ENCODE measurements at places on chromosomes 4 and X.

DNA sequence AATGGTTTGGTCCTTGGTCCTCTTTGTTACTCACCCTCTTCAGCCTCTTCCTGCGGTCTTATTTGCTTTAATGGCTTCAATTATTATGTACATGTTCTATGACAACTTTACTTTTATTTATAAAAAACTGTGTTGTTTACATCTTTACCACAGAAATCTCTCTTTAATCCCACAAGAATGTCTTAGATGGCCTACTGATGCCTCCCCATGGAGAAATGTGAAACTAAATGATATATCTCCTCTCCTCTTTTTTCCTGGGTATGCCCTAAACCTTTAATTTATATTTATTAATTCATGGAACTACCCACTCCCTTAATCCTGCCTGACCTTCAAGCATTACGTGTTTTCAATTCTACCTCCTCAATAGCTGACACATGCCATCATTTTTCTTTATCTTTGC, 573.2 kb downstream of the CENPC start:
- no peak for DNase-seq

GRCh38 chrX:45667666-45668065, 467.0 kb upstream of the DIPK2B start:
- no peak for DNase-seq

- DNase-seq, result no peak
Observed at GRCh38 chr4:56128213-56128612, 179.5 kb downstream of the CEP135 start.

DNA sequence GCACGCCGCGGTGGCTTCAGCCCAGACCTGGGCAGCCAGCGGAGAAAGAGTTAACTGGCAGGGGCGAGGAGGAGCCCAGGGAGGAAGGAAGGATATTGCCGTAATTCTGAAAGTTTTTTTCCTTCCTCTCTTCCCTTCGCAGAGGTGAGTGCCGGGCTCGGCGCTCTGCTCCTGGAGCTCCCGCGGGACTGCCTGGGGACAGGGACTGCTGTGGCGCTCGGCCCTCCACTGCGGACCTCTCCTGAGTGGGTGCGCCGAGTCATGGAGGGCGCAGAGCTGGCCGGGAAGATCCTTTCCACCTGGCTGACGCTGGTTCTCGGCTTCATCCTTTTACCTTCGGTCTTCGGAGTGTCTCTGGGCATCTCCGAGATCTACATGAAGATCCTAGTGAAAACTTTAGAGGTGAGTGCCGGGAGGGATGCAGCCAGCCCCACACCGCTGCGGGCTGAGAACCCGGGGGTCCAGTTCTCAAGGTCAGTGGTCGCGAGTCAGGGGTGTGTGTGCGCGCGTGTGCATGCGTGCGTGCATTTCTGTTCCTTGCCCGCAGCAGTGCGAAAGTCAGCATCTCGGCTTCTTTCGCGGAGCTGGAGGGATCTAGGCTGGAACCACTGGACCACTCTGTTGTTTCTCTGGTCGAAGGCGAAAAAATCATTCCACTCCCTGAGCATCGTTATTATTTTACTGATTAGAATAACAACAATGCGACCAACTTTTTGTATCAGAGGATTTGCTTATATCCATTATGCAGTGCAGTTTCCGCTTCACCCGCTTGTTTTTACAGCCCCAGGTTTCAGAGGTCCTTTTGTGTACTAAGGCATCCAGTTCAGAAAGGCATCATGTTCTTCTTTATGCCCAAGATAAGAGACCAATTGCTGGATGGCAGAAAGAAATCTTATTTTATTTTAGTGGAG, 709 bp downstream of the GPAT3 start:
- no peak for DNase-seq

DNA sequence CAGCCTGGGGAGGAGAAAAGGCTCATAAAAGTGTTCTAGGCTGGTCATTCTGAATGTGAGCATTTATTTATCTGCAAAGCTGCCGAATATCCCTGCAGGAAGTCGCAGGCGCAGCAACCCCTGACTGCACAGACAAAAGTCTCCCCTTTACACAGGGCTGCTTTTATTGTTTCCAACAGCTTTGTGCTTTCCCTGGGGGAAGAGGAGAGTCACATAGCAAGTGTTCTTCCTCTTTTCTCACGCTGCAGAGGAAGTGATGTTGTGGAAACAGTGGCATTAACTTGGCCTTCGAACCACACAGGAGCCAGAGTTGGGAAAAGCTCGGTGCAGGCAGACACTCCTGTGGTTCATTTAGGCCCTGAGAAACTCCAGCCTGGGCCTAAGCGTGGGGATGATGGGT, 81.5 kb upstream of the BCOR start:
- no peak for DNase-seq

GRCh38 chrX:41386222-41386990, 52.4 kb downstream of the DDX3X start:
- DNase-seq, result no peak

GRCh38 chrX:154541896-154542722, 4.5 kb downstream of the G6PD start:
- DNase-seq, result no peak

DNA sequence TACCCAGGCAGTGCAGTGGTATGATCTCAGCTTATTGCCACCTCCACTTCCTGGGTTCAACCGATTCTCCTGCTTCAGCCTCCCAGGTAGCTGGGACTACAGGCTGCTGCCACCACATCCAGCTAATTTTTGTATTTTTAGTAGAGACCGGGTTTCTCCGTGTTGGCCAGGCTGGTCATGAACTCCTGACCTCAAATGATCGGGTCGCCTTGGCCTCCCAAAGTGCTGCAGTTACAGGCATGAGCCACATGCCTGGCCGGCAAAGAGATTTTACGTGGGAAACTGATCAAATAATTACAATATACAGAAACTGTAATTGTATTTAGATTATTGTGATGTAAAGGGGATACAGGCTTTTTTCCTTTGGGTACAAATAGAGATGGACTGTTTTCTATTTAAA, 33.7 kb downstream of the RBPJ start:
- DNase-seq, result no peak

- no peak for DNase-seq
Observed at GRCh38 chrX:10166731-10167151, 10.0 kb downstream of the CLCN4 start.

GRCh38 chrX:129523079-129523911, at the start of gene SMARCA1:
Gene SMARCA1 (minus strand): TSS chrX:129523490. CDS start chrX:129523370, 120 bp downstream.
- no peak for DNase-seq

DNA sequence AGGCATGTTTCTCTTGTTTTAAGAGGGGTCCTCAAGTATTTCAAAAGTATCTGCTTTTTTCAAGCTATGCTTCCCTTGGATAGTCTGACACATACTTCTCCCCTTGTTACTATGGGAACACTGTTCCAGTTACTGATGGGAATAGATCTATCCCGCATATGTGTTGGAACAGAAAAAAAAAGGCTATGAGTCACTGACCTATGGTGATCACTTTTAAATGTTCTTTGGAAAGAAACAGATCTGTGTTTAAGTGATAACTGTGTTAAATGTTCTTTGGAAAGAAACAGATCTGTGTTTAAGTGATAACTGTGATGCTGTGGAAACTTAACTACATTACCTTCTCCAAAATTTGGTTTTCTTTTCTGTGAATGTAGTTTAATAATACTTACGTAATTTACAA, 303.2 kb downstream of the TEX13C start:
- no peak for DNase-seq

GRCh38 chr4:147769386-147769785, 37.5 kb downstream of the ARHGAP10 start:
- DNase-seq, result no peak

DNA sequence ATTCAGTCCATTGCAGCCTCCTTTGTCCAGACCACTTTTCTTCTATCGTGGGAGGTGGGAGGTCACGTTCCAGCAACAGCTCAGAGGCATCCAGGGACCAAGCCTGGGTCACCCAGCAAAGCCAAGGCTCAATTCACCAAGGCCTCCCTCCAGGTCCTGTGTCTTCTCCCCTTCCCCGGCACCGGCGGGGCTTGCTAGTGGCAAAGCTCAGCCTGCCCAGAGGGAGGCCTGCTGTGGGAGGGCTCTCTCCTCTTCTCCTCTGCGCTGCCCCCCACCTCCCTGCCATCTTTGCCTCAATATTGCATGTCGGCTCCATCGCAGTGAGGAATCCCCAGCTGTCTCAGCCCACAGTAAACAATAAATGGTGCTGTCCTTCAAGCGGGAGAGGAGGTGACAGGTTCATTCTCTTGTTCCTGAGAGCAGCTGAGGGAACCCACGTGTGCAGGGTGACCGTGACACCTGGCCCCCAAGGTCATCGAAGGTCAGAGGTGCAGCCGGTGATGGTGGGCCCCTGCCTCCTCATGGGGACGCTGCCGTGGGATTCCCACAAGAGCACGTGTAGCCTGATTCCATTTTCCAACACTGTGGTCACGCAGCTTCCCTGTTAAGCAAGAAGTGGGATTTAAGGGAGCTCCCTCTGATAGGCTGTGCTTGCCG, 111.5 kb upstream of the PSAPL1 start:
- DNase-seq, result no peak

DNA sequence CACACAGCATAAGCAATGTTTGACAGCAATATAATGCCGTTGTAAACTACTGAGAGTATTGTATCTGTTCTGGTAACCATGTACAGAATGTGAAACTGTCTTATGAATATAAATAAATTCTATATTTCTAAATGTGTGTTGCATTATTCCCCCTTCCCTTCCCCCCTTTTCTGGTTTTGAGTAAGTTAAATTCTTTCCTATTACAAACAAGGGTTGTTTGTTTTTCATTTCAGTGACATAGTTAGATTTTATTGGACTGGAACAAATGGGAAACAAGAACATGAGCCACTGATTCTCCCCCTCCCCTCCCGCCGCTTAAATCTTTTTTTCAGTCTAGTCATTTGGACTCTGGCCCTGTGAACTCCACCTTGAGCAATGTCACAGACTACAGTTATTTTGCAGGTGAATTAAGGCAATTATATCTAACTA, 69.8 kb downstream of the GPAT3 start:
- no peak for DNase-seq

DNA sequence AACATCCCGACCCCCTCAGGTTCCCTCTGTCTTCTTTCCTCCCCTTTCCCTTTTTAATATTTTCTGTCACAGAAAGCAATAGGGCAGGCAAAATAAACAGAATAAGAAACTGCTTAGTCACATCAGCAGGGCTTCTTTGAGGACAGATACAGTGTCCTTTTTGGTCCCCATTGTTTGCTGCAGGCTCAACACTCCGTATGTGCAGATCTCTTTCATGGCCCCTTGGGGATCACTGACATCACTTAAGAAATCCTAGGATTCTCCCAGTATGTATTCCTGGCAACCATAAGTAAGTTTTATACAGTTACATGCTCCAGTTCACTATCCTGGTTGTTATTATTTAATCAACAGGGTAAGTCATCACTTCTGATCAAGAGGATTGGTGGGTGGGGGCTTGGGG, 448.0 kb downstream of the NKX6-1 start:
- DNase-seq, result no peak

- no peak for DNase-seq
Observed at GRCh38 chr4:123418351-123418931, 21.8 kb downstream of the SPRY1 start.

DNA sequence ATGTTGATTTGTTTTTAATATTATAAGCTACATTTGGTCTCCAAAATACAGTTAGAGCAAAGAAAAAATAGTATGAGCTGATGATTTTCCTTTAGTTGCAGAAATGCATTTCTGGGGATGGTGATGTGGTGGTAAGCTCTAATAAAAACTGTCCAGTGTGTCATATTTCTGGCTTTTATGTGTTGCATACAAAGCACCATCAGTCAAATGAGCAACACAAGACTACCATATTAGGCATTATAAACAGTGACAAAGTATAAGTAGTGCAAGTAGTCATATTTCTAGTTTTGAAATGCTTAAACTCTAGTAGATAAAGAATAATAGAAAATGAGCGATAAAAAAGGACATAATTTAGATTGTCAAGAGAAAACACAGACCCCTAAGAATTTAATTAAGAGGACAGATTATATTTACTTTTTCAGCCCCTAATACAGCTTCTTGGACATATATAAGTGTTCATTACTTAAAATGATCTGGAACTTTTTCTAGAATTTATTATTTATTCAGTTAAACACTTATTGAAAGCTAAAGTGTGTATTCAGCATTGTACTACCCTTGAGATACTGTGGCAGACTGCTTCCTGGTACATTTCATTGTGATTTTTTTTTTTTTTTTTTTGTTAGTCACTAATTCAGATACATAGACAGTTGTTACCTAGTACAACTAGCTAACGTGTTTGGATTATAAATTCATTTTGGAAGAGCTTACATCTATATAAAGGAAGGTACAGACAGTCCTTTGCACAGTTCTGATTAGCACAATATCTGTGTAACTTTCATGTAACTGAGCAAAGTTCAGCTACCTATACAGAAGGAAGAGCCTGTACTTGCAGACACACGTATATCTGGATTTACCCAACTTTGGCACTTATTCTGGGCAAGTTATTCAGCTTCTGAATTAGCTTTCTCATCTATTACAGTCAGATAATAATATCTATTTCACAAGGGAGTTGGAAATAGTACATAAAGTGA, 22.3 kb downstream of the RAP1GDS1 start:
- no peak for DNase-seq

DNA sequence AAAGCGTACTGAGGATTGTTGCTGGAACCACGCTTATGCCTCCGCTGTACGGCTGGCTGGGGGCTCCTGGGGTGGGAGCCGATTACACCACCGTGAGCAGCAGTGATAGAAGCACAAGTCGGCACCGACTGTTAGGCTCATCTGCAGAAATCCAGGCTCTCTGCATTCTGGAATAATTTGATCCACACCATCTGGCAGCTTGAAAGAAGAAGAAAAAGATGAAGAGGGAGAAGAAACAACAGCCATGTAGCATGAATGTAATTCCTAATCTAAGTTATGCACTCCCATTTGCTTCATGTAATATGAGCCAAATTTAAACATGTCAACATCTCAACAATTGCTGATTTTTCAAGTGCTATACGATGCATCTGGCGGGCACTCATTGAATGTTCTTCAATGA, 84.6 kb upstream of the DHX15 start:
- no peak for DNase-seq

DNA sequence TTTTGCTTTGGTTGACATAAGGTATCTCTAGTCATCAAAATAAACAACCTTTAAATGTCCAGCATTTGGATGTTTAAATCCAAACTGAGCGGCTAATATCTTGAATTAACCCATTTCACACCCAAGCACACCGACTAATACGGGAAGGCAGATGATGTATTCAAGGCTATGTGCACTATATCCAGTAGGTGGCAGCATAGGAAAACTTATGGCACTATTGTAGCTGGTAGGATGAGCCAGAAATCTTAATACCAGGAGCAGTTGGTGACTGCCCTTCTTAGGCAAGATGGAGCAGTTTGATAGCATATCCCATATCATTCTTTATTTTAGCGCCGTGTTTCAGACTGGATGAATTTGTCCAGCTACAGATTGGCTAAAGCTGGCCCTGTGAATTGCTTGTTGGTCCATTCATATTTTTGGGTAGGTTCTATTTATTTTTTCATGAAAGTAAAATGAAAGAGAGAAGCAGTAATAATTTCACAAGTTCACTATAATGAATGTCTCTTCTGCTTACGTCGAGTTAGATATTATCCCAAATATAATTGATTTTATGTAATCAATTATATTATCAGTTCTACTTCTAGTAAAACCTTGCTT, 24.4 kb downstream of the UCHL1 start:
- peak; percentile 81 for DNase-seq

- no peak for DNase-seq
Observed at GRCh38 chrX:39519566-39520301, 578.0 kb downstream of the BCOR start.

GRCh38 chr4:38068107-38068506, 107.9 kb downstream of the PTTG2 start:
- DNase-seq, result no peak
